ENCODE measurements at places on chromosomes 5 and 9. TPM values are rescaled to one million over a fixed set of nuclear protein-coding genes. Genes with fewer than 3 reads are reported as not detected.

DNA sequence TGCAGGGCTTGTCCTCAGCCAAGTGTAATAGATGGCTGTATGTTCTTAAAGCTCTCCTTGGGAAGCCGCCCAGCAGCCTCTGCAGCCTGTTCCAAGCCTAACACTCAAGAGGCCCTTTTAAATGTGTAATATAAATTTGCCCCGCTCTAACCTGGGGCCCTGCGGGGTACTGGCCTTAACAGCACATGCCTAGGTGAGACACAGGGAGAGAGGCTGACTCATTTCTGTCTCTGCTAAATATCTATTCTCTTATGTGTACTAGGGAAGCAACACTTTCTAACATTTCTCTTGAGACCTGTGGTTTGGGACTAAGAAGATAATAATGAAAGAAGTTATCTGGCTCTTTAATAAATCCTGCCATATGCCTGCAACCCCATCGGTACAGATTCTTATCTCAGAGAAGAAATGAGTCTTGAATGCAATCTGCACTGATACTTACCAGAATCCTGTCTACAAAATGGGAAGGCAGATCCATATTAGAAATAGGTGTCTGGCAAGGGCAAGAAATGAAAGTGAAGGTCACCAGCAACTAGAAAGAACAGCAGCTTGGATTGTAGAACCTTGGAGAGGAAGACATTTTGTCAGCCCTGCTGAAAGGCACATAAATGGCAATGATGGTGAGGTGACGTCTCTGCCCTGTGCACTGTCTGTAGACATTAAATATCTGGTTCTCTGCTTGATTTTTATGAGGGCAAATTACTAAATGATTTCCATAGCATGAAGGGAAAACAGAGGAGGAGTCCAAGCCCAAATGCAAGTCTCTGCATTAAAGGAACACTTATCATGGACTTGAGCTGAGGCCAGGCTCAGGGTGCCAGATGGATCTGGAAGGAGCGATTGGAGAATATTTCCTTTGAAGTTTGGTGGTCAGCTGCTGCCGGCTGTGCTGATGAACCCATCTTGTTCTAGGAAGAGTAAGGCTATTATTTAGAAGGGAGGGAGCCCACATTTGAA is 14.5 kb upstream of the TGFBI start:
- DNase-seq: no peak

DNA sequence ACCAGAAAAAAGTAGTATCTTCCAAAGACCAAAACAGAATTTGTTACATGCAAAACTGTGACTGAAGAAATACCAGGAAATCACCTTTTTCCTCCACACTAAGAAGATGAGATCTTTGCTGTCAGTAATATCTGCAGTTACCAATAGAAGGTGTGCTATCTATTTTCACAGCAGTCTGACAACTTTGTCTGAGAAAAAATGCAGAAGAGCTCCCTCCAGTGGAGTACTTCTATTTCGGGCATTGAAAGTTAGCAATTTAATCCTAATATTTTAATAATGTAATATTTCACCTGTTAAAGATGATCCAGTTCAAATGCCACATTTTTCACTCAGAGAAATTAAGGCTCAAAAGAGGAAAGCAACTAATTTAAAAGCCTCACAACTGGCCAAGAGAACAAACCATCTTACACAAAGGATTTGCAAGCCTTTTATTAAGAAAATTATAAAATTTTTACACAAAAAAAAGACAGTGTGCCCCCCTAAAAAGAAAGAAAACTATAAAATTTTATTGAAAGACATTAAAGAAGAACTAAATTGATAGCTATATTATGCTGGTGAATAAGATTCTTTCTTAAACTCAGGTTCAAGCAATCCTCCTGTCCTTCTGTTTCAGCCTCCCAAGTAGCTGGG is 50.6 kb downstream of the DEPDC1B start:
- DNase-seq: no peak

DNA sequence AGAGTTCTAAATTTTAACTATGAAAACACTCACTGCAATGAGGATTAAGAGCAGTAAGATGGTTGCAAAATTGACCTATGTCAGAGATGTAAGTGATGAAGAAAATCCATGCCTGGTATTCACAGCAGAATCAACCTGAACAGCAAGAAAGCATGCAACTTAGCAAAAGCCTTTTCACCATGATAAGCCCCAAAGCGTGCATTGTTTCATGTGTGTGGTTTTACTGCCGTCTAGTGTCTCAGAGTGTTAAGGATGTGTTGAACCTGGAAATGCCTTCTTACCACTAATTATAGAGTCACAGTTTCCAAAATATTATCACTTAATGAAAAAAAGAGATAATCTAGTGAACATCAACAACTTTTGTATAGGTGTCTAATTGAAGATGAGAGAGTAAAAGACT is 415.2 kb upstream of the TRPC7 start:
- no peak for DNase-seq

- DNase-seq: peak; percentile 66
These were observed 13.6 kb downstream of the LPCAT1 start for GRCh38 chr5:1510151-1510561.

GRCh38 chr5:160497878-160498277 is 76.2 kb downstream of the PTTG1 start:
- DNase-seq: no peak

Gene SYK
- 19.5 TPM for total RNA-seq

Gene FRRS1L
- 0.97 TPM for total RNA-seq

- no peak for DNase-seq
These were observed 13.1 kb downstream of the LRRC26 start for GRCh38 chr9:137156567-137157375.

DNA sequence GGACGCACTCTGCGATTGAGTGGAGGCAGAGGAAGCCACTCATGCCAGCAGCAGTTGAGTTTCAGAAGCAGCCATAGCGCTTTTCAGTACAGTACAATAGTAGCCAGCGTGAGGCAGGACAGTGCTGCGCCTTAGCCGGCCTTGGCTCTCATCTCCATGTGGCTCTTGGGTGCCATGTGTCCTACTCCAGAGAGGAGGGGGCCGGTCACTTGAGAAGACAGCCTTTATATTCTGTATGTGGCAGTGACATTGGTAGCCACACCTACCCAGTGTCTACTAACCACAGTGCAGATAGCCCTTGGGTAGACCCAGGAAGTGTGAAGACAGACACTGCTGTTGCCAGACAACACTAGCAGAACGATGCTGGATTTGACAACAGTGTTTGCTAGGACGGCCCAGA is 42.3 kb downstream of the FAM78A start:
- no peak for DNase-seq

Gene BTNL8
- not detected for total RNA-seq

- no peak for DNase-seq
These were observed 141.4 kb downstream of the TRIO start for GRCh38 chr5:14284392-14285148.

Data from posterior vena cava (tissue), 2 donors.